ENCODE measurements at places on chromosomes 6 and 20.

GRCh38 chr6:158421381-158421780 lies 109.1 kb downstream of the TULP4 start:
- no peak for DNase-seq

DNA sequence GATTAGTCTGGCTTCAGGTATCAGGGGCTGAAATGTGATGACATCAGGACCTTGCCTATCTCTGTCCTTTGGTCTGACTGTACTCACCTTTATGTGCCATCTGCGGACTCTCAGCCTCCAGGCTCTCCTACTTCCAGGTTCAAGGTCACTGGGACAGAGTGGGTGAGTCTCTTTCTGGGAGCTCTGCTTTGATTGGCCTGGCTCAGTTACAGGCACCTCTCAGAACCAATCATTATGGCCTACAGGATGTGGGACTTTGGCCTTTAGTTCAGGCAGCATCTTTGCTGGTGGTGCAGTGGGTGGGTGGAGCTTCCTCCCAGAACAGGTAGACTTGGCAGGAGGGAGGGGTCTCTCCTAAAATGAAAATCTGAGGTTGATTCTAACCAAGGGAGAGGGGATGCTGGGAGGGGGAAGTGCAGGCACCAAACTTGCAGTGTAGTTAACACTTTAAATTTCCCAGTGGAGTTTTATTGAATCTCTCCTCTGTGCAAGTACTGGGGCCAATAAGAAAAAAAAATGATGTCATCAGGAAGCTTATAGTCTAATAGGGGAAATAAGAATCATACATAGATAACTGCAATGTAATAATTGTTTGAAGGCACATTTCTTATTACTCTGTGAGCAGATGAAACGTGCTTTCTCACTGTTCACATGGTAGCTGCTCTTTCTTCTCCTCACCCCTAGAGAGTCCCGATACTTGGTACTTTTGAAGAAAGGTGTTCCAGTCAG lies 53.4 kb downstream of the SLC24A3 start:
- DNase-seq, result peak; percentile 27

- DNase-seq, result no peak
Measured at GRCh38 chr6:19857703-19858102, 20.5 kb downstream of the ID4 start.

DNA sequence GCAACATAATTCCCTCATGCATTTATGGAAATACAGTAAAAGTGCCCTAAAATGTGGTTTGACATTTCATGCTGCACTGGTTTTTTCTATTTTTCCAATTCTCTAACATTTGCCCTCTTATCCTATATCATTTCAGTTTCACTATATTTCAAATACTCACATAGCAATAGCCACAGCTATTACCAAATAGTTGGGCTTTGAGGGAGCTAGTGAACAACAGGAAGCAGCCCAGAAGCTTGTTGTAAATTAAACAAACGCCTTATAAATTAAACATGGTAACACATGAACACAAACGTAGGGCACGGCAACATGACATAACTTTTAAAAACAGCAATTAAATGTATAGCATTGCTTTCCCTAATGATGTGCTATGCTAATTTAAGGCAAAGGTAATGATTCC lies 469.0 kb downstream of the CDC5L start:
- DNase-seq, result no peak

GRCh38 chr6:34003962-34004361 lies 141.9 kb downstream of the GRM4 start:
- DNase-seq, result no peak

GRCh38 chr20:15236812-15237211 lies 899.4 kb upstream of the FLRT3 start:
- DNase-seq, result peak; percentile 25

DNA sequence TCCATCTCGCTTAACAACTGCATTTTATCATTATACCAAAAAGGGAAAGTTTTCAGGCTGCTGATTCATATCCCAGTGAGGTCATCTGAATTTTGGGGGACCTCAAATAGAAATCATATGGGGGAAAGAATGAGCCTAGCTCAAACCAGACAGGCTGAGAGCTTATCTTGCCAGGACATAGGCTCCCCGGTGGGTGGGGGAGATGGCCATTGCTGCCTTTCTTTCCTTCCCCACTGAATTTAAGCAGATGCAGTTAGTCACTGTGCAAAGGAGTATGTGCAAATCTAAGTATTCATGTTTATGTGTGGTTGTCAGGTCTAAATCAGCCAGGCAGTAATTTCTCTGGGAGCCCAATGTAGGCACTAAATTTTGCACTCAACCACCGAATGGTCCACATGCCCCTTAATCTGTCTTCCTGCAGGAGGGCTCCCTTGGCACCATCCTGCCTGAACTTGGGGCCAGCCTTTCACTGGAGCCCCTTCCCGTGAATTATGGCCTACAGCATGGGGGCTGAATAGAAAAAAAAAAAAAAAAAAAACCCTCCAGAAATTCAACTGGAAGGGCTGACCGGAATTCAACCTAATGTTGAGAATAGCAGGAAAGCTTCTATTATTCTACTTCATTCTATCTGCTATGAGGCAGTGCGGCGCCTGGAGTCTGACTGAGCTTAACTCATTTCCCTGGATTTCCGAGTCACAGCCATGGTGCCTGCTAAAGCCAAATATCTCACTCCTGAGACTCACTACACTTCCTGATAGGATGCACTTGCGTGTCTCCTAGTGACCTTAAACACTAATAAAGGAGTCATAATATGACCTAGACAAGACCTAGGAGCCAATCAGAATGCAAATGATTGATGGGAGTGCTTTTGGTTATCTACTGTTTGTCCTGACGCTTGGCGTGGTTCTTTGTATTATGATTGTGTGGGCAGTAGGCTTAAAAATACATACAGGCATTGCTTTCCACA lies 161.5 kb upstream of the HEY2 start:
- DNase-seq, result no peak

DNA sequence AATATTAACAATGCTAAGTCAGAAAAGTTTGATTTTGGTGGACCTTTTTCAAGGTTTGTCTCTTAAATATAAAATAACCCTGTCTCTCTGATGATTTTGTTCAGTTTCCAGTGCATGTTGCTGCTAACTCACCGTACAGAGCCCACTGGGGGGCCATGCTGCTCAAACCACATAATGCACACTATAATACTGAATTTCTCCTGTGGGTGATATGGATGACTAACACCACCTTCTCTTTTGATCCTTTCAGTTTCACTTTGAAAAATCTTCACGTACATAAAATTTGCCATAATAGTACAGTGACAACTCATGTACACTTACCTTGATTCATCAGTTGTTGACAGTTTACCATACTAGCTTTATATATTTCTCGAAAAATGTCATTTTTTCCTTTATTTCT lies 506.6 kb upstream of the MAN1A1 start:
- DNase-seq, result peak; percentile 11

DNA sequence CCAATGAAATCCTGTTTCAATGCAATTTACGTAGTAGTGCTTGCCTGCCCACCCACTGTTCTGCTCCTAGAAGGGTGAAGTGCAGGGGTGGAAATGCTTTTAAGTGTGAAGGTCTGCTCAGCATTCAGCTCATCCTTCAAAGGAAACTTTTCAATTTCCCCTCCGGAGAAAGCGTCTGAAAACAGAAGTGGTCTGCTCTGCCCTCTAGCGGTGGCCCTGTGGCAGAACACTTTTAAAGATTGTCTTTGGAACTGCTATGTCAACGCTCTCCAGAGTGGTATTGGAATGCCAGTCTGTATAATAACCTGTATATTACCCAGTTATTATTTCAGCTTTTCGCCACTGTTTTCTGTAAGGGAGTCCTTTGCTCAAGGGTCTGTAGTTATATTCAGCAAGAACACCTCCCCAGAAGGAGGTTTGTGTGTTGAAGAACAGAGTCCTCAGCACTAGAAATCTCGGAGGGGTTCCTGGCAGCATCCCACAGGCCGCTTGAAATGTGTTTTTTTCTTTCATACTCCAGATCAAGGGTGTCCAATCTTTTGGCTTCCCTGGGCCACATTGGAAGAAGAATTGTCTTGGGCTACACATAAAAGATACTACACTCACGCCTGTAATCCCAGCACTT lies 63.1 kb upstream of the KLHL31 start:
- DNase-seq, result peak; percentile 58

DNA sequence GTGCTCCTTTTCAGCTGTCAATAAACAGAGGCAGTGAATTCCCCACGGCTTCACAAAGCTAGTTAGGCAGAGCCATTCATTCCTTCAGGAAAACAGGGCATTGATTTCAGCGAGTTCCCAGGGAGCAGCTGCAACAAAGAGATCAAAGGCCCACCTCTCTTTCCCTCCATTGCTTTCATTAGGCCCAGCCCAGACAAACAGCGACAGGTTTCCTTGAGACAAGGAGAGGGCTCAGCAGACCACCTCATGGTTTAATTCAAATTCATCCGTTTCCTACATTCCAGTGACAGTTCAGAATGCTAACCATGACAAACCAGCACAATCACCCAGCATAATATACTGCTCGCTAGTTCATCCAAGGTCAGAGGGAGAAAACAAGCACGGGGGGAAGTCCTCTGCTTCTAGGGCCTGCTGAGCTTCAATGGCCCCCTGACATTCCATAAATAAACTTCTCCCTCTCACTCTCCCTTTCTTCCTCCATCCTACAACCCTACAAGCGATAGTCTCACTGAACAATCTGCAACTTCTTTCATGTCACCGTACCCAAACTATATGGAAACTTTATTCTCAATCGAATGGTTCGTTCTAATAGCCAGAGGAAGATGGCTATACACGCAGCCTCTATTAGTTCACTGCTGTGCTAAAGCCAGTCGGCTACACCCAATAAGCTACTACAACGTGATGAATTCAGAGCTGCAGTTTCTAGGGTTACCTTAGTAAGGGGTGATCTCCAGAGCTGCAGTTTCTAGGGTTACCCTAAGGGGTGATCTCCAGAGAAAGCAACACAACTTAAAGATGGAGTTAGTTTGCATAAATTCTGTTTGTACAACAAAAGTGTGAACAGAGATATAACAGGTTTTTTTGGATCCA lies 34.7 kb downstream of the PLAGL1 start:
- no peak for DNase-seq

GRCh38 chr6:123062670-123063069 lies 66.6 kb downstream of the CLVS2 start:
- DNase-seq, result no peak

GRCh38 chr6:45991189-45991588 lies 24.5 kb downstream of the CLIC5 start:
- no peak for DNase-seq

DNA sequence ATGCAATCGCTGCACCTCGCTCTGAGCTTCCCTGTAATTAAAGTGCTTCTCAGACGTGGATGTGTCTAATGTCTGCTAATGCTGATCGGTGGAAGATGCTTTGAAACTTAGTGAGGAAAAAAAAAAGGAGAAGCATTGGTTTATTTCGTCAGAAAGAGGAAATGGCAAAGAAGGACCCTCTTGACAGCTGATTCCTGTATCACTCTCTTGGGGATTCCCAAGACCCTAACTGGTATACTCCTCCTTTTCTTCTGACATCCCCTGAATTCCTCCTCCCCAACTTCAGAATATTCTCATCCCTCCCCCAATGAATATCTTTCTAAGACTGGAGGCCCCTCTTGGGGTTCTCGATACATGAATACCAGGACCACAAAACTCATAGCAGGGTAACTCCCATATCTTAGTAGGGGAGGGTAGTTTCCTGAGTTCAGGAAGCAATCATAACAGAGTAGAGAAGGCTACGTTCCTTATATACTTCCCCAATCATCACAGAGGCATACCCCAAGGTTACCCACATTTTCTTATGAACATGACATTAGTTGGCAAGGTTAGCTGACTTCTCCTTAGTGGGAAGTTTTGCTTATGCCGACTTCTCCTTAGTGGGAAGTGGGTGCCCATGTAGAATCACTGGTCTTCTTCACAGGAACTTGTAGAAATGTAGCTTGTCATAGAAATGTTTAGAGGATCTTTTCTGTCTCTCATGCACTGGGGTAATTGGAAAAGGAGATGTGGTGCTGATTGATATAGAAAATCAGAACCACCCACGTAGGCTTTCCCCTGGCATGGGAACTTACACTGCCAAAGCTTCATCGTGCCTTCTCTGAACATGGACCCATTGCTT lies 63.8 kb upstream of the ATXN1 start:
- DNase-seq, result no peak

GRCh38 chr6:136550045-136550329 lies 235 bp downstream of the MAP7 start:
- DNase-seq, result peak; percentile 65

DNA sequence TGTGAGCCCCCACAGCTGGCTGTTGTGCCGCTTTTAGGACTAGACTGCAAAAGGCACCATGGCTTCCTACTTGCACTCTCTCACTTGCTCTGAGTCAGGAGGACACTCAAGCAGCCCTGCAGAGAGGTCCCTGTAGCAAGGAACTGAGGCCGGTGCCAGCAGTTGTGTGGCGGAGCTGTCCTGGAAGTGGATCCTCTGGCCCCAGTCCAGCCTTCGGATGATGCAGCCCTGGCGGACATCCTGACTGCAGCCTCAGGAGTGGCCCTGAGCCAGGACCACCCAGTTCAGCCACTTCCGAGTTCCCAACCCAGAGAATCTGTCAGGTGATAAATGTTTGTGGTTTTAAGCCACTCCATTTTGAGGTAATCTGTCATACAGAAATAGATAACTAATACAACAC lies 17.5 kb downstream of the CTCFL start:
- DNase-seq, result no peak

All from GM10248 (cell line).